ENCODE measurements at places on chromosomes 12 and 14.

DNA sequence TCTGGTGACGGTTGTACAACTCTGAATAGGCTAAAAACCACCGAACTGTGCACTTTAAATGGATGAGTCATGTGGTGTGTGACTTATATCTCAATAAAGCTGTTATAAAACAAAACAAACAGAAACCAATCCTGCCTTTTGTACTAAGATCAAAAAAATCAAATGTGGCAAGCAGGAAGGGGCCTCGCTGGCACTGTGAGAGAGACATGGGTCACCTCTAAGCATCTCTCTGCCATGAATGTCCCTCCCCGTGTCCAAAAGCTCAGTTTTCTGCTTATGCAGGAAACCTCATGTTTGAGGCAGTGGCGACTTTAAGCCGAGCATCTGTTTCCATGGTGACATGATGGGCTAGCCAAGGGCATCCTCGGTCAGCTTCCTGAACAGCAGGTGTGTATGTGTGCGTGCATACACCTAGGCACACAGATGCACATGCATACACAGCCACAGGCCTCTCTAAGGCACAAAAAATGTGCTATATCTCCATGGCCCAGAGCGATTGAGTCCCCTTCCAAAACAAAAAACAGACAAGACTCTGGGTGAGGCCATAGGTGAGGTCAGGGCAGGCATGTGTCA lies 44.4 kb downstream of the ARL6IP4 start:
- DNase-seq = no peak

DNA sequence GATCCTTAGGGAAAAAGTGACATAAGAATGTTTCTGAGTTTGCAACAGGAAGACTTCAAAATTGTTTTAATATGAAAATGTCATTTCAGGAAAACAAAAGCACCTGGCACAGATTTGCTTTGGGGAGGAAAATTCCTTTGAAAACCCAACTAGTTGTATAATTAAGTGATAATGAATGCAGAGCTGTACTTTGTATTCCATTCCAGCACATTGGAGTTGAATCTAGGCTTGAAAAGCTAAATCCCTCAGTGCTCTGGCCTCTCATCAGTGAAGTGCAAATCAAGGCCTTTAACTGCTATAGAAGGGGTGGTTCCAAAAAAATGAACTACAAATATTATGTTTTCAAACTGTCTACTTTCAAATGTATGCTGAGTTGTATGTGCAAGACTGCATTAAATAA lies 19.6 kb upstream of the C12orf42 start:
- DNase-seq = no peak

DNA sequence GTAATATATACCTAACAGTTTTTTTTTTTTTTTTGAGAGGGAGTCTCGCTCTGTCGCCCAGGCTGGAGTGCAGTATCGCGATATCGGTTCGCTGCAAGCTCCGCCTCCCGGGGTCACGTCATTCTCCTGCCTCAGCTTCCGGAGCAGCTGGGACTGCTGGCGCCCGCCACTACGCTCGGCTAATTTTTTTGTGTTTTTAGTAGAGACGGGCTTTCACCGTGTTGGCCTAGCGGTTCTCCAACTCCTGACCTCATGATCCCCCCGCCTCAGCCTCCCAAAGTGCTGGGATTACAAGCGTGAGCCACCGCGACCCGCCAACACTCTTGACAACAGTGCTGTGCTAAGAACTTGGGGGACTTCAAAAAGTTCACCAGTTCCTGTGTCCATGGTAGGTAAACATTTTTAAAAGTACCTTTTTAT lies 63.5 kb downstream of the FOXG1 start:
- peak; percentile 28 for DNase-seq

- no peak for DNase-seq
These were observed 861 bp upstream of the SLC48A1 start for GRCh38 chr12:47772094-47772660.

DNA sequence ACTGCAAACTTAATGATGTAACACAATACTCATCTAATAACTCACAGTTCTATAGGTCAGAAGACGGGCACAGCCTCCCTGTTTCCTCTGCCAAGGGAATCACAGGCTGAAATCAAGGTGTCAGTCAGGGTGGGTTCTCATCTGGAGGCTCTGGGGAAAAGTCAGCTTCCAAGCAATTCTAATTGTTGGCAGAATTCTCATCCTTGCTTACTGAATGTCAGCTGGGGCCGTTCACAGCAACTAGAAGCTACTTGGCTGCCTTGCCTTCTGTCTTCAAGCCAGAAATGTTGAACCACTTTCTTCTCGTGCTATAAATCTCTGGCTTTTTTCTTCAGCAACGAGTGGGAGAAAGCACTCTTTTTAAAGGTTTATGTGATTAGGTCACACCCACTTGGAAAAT lies 80.1 kb upstream of the PDZRN4 start:
- DNase-seq = no peak

DNA sequence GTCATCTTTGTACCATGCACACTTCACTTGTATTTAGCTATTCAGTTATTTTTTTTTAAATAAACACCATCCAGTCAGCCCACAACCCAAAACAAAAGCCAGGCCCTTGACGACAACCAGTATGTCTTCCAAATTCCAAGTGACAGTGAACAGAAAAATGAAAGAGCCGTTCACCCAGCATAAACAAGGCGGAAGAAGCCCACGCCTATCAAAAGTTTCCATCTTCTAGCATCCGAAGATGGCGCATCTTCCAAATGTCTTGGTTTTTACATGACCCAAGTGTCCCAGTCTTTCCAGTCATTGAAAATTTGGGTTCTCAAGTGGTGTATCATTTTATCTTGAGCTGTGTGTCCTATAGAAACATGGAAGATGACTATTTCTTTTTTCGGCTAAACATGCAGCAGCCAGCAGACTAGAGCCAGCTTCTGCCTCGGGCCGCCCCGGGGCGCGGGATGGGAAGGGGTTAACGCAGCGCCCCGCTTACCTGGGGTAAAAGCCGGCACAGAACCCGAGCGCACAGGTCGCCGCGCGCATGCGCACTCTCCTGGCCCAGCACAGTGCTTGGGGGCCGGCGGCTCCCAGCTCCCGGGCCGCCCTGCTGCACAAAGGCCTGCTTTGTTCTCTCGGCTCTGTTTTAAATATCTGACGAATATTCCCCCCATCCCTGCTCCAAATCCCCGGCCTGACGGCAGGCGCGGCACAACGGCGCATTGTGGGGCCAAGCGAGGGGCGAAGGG lies 164.8 kb downstream of the ZFP36L1 start:
- peak; percentile 99 for DNase-seq

DNA sequence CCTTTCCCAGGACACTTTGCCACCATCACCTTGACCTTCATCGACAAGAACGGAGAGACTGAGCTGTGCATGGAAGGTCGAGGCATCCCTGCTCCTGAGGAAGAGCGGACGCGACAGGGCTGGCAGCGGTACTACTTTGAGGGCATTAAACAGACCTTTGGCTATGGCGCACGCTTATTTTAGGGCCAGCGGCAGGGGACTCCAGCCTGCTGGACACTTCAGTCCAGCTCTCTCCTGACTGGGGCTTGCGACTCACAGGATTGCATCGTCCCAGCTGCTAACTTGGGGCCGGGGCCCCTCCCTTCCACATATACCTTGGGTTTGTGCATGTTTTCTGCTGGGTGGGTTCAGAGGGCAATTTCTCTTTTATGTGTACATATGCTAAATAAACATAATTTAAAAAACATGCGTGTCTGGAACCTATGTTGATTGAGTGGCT lies 11.2 kb downstream of the AHSA1 start:
- DNase-seq = no peak

All from COLO829 (cell line).